ENCODE measurements at places on chromosomes 16 and 17.

GRCh38 chr17:17985555-17985954, 12.9 kb downstream of the DRC3 start:
- no peak for DNase-seq

DNA sequence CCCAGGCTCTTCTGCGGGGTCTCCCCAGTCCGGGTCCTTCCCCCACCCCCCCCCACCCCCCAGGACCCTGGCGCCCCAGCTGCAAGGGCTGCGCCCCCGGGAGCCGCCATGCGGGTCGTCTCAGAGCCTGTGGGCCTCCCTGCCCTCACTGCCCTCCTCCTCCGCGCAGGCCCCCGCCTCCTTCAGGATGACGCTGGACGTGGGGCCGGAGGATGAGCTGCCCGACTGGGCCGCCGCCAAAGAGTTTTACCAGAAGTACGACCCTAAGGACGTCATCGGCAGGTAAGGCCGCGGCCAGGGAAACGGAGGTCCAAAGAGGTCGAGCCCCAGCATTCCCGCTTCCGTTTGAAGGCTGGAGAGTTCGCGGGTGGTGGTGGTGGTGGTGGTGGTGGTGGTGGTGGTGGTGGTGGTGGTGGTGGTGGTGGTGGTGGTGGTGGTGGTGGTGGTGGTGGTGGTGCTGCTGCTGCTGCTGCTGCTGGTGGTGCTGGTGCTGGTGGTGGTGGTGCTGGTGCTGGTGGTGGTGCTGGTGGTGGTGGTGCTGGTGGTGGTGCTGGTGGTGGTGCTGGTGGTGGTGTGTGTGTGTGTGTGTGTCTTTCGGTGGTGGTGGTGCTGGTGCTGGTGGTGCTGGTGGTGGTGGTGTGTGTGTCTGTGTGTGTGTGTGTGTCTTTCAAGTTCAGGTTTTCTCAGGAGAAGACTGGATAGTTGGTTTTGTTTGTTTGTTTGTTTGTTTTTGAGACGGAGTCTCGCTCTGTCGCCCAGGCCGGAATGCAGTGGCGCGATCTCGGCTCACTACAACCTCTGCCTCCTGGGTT, 615 bp downstream of the PHKG2 start:
- DNase-seq, result no peak

- no peak for DNase-seq
Observed at GRCh38 chr16:83835586-83836566, 28.1 kb downstream of the HSBP1 start.

- DNase-seq, result peak; percentile 9
Observed at GRCh38 chr16:53773150-53773846, 69.3 kb downstream of the FTO start.

GRCh38 chr17:80790021-80790765, 201.4 kb upstream of the CHMP6 start:
- no peak for DNase-seq

DNA sequence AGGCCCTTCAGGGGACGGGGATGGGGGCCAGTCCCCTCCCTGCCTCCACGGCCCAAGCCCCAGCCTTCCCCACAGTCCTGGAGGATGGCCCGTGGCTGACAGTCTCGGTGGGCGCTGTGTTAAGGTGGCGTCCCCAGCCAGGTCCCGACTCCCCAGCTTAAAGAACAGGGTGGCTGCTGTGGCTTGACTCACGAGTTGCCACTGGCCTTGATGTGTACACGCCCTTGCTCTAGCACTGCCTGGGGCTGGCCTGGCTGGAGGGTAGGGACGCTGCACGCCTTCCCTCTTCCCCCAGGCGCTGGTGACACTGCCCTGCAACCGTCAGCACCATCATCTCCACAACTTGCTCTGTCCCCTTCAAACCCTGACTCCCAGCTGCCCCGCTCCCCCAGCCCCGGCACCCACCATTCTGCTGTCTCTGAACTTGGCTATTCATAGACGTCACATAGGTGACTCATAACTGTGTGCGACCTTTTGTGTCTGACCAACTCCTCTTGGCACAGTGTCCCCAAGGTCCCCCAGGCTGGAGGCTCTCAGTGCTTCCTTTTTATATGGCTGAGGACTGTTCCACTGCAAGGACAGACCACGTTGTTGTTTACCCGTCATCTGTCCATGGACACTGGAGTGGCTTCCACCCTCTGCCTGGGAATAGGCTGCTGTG, 6.3 kb downstream of the GNPTG start:
- DNase-seq, result no peak

DNA sequence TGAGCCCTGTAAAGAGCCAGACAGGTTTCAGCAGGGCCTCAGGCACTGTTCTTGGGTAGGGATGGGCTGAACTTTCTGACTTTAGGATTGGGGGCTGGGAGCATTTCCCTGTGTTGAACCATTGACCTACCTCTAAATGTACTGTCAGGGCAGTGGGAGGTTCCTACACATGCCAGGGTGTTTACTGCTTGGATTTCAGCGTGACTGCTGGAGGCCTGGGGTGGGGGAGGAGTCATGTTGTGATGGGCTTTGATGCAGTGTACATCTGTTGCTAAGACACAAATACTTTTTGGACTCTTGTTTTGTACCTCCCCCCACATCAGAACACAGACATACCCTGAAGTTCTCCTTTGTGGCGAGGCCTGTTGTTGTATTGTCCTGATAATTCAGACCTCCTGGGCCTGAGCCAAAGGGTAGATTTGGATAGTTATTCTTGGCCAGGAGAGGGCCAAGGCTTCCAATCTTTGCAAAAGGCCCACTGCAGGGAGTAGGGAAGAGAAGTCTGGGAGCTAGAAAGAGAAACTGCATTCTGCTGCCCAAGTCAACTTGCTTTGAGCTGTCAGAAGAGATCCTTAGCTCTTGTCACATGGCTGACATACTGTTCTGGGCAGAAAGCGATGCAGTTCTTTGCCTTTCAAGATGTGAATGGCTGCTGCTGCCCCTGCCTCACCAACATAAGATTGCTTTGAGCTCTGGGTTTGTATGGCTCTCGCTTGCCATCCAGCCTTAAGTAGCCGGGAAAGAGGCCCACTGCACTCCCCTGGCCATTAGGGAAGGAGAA, 3.7 kb downstream of the NFE2L1 start:
- DNase-seq, result no peak

- DNase-seq, result no peak
Observed at GRCh38 chr17:3389791-3390190, 3.7 kb upstream of the OR3A2 start.

GRCh38 chr17:7894866-7895265, 6.3 kb downstream of the CHD3 start:
- DNase-seq, result no peak

DNA sequence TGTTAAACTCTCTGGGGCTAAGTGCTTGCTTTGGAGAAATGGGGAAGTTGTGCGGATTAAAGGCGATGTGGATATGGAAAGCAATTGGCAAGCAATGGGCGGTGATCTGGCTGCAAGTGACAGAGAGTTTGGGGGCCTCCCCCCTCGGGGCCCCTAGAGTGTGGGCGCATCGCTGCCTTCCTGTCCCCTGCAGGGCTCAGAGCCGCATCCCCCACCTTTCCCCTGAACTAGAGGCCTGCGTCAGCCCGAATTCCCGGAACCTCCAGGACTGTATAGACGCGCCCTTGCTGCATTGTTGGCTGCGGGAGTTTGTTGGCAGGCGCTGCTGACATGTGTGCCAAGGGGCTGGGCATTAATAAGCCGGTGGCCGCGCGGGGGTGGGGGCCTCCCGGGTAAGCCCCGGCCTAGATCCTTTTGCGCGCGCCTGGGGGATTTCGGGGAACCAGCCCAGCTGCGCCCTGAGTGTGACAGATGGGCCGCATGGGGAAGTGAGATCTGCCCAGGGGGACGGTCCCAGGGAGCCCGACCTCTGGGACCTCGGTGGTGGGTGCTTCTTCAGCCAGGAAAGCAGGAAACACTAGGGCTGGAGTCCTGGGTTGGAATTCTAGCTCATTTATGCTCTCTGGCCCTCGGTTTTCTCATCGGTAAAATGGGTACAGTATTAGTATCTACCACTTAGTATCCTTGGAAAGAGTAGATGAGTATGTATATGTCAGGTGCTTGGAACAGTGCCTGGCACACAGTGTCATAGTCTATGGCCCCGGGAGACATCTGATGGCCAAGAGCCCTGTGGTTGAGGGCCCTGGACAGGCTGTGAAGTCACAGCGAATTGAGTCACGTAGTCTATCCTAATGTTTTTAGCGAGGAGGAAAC, 1.0 kb downstream of the EEF2K start:
- peak; percentile 64 for DNase-seq

GRCh38 chr16:89120921-89121351, 27.3 kb downstream of the ACSF3 start:
- DNase-seq, result no peak

DNA sequence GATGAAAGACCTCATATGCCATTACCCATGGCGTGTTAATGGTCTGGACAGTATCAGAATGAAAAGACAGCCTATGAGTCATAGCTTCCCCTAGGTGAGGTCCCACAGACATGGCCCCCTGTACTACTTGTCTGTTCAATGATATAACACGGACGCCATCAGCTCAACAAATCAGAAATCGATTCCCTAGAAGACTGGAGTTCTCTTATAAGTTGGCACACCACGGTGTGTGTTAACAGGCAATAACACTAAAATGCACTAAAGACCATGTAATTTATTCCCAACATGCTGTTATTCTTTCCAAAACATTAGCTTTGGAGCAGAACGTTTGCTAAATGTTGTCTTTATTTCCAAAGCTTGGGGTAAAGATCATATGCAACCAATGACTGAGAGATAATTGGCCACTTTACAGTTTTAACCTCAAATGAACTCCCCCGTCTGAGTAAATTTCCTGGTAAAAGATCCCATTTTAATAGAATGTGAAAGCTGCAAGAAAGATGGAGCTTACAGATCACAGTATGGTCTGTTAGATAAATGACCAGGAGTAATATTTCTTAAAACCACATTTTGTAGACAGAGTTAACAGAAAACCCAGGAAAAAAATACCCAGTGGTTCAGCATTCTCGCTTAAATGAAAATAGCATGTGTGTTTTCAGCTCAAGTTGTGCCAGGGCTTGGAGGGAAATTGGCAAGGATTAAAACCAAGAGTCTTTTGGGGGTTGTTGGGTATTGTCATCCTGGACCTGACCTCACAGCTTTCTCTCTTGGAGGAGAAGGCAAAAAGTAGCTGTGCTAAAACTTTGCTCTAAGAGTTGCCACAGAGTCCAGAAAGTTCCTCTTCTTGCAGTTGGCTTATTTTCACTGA, 65.9 kb downstream of the PCTP start:
- no peak for DNase-seq

- no peak for DNase-seq
Observed at GRCh38 chr16:81500833-81501521, 56.4 kb downstream of the CMIP start.
